ENCODE measurements at places on chromosomes 6 and 20.

GRCh38 chr6:21836277-21836676 lies 242.7 kb downstream of the SOX4 start:
- DNase-seq, result no peak

- DNase-seq, result no peak
These were observed 61.1 kb downstream of the TMEM170B start for GRCh38 chr6:11598687-11599086.

DNA sequence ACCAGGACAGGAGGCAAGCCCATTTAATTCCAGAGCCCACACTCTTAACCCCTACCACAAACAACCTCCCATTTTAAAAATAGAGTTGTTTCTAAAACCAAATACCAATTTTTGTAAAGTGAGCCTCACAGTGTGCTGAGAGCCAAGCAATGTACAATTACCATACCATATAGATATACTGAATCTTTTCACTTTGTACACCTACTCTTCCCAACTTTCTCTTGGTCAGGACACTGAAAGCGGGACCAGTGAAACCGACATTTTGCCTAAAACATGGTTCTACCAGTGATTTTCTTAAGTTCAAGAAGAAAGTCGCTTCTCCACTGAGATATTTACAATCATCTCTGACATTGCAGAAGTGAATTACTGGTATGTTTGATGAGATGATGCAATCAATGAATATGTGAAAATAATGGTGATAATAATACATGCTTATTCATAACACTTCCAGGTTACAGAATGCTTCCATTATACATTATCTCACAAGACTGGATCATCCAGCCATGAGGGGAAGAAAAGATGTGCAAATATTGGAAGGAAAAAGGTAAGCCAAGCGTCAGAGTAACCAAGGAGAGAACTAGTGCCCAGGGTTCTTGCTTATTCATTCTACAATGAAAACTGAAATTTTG lies 74.1 kb downstream of the HIVEP2 start:
- DNase-seq, result no peak

GRCh38 chr20:44026647-44027342 lies 112.1 kb downstream of the TOX2 start:
- DNase-seq, result no peak

- DNase-seq, result no peak
These were observed 42.6 kb downstream of the TSBP1 start for GRCh38 chr6:32329141-32329540.

Data from spleen (tissue), 13 donors.